ENCODE measurements at places on chromosomes 2 and 18.

- no peak for DNase-seq
These were observed 84.3 kb downstream of the ASB1 start for GRCh38 chr2:238510911-238511613.

- DNase-seq, result no peak
These were observed 477.1 kb upstream of the ID2 start for GRCh38 chr2:8204711-8205110.

- no peak for DNase-seq
These were observed 394.7 kb upstream of the ZNF804A start for GRCh38 chr2:184203661-184204060.

- DNase-seq, result no peak
These were observed 22.7 kb upstream of the CASP8 start for GRCh38 chr2:201237486-201238123.

DNA sequence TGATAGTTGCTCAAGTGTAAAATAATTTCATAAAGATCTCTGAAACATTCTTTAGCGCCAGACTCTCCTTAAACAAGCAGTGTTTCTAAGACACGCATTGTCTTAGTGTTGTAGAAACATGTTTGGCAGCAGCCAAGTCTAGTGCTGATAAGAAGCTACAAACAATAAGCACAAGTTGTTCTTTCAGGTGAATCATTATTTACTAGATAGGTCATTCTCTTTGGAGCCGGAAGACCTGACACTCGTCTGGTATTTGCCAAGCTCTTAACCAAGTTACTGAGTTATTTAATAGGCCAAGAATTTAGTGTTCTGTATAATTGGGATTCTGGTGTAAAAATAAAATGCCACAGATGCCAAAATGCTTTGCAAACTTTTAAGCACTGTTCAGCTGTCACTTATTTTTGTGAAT lies 852.1 kb downstream of the CPS1 start:
- DNase-seq, result no peak

DNA sequence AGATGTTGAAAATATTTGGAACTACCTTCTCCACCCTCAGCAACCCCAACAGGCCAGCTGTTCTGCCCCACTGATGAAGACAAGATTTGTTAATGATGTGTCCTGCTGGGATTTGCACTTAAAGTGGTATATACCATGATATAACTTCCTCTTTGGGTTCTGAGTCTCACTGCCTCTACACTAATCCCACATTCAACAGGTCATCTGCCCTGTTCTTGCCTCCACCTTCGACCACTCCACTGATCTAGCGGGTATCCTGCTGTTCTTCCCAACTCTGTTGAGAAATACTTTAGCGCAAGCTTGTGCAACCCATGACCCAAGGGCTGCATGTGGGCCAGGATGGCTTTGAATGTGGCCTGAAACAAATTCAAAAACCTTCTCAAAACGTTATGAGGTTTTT lies 72.7 kb downstream of the LRP1B start:
- no peak for DNase-seq

DNA sequence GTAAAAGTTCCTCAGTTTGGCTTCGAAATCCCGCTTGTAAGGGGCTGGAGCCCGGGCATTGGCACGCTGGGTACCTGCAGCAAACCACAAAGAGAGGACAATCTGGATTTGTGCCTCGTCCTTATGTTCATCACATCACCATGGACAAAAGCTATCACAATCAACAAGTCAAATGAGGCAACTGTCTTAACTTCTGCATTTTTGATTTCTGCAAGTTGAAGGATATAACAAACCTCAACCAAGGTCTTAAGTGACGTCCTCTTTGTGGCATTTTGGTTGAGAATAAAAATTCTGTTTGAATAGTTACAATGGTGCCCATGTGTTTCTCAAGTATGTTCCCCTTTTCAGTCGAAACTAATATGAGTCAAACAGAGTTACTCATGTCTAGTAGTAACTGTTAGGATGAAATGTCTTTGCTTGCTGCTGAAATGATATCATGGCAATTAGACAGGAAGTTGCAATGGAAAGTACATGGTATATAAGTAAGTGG lies 70.8 kb upstream of the STK17B start:
- DNase-seq, result no peak

All from activated T-helper 9 cell treated with anti-CD3 and anti-CD28 coated beads, Interleukin-2, amount 50 U/mL, for 16 hours (primary cell).